ENCODE measurements at places on chromosomes 16 and 17. TPM values are rescaled to one million over a fixed set of nuclear protein-coding genes. Genes with fewer than 3 reads are reported as not detected.

Gene OSGIN1
- total RNA-seq, result 8.6 TPM

Gene MTHFSD
- 23.2 TPM for total RNA-seq

Gene CD79B
- 2.1 TPM for total RNA-seq

Gene EIF3CL
- 14.7 TPM for total RNA-seq

Gene HOXB5
- 8.5 TPM for total RNA-seq

Gene ABCA8
- 0.60 TPM for total RNA-seq
